ENCODE measurements at places on chromosomes 6 and 20.

- no peak for DNase-seq
These were observed 8.1 kb downstream of the ANKS1A start for GRCh38 chr6:34897130-34897529.

DNA sequence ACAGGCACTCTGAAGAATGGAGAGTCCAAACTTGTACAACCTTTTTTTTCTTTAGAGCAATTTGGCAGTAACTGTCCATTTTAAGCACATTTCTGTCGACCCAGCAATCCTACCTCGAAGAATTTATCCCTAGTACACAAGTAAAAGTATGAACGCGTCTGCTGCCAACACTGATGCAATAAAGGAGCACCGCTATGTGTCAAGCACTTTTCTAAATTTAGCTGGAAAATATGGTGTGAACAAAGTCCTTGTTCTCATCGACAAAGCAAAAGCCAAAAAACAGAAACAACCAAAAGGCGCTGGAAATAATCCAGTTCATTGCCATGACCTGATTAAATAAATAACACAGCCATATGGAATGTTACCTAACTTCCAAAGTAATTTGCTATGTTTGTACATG is 1.1 kb downstream of the DPM1 start:
- DNase-seq, result peak; percentile 41

DNA sequence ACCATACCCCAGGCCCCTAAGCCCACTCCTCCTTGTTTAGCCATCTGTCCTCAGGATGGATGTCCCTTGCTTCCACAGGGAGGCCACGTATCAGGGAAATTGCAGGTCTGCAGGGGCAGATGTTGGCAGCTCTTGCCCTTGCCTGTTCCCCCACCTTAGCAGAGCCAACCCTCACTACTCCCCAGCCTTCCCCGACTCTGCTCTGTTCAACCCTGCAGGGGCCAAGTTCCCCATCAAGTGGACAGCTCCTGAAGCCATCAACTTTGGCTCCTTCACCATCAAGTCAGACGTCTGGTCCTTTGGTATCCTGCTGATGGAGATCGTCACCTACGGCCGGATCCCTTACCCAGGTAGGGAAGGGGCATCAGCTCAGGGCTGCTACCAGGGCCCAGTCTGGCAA is 10.7 kb upstream of the TM9SF4 start:
- no peak for DNase-seq

GRCh38 chr6:47168180-47168579 is 126.0 kb upstream of the ADGRF1 start:
- DNase-seq, result peak; percentile 99

DNA sequence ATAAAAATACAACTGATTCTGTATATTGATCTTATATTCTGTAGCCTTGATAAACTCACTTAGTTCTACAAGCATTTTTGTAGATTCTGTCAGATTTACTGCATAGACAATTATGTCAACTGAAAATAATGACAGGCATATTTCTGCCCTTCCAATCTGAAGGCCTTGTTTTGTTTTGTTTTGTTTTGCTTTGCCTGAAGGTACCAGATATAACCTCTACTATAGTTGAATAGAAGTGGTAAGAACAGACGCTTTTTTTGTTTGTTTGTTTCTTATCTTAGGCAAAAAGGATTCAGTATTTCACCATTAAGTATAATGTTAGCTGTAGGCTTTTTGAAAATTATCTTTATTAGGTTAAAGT is 64.6 kb upstream of the RSPO3 start:
- DNase-seq, result no peak

DNA sequence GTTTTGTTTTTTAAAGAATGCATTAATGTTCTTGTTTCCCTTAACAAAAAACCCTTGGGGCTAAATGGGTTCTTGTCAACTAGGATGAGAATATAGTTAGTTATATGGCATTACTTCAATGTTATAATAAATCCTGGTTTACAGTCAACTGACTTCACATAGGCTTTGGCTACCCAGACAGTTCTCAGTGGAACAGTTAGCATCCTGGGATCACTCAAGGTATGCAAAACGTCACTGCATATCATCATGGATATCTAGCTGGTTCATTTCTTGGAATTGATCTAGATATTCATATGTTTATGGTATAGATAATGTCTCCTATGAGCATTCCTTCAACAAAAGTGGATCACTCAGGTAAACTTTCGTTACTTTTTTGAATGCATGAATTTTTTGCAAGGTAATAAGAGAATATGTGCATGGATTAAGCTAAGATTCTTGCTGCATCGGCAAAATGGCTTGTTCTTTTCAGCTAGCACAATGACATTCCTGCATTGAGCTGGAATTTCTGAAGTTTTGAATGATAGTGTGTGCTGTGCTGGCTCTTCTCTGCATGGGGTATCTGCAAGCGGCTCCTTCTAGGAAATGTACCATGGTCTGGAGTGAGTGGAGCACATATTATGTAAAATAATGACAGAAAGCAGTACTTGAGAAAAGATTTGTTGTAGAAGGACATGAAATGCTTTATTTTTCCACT is 138.9 kb downstream of the ADGRG6 start:
- no peak for DNase-seq

DNA sequence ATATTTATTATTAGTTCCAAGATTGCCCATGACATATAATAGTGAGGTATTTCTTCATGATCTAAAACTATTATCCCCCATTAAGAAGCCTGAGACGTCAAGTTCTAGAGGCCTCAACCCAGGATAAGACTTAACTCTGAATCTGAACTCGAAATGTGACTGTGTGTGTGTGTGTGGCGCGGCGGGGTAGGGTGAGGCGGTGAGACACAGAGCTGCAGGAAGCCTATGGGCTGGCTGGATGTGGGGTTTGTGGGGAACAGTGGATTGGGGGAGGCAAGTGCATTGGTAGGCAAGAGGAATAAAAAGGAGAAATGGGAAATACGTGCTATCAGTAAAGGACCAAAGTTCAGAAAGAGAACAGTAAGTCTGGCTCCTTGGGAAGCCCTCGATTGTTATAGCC is 66.5 kb upstream of the RNF146 start:
- no peak for DNase-seq

DNA sequence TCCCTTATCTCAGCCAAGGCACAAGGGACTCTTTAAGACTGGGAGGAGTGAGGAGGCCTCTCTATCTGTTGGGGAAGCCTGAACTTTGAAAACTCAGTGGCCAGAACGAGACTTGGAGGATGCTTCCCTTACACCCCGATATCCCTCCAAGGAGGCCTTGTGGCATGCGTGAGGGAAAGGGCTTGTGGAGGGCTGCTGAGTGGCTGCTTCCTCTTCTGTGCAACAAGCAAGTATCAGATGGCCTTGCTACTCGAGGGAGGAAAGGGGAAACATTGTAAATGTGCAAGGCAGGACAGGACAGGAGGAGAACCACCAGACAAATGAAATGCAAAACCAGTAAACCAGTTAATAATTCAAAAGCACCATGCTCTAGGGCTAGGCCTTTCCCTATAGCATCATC is 306.5 kb upstream of the MAP3K7 start:
- no peak for DNase-seq

DNA sequence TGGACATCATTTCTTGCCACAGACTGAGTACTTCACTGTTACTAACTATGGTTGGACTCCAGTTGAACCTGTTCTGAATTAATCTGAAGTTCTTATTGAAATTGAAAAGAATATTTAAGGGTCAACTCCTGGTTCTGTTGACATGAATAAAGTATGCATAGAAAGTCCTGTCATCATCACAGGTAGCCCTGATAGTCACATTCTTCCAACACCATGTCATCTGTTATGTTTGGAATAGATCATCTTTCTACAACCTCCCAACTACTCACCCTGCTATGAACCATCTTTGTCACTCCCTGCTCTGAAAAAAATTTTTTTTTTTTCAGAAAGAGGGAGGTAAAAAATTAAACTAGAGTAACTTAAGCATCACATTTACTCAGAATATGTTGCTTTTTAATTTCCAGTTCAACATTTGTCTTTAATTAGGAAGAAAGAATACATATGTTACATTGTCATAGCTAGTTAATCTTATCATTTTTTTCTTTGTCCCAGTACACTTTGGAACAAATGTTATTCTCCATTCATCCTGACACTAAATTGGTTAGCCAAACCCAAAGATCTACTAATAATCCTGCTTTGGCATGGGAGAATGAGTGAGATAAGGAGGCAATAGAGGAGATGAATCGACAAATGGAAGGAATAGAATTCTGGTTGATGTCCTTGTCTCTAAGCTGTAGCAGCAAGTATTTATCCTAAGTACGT is 775.1 kb upstream of the NRSN1 start:
- no peak for DNase-seq

GRCh38 chr20:26243731-26244130 is 547.1 kb upstream of the ZNF337 start:
- DNase-seq, result no peak

GRCh38 chr6:22045261-22045912 is 251.4 kb downstream of the PRL start:
- no peak for DNase-seq

DNA sequence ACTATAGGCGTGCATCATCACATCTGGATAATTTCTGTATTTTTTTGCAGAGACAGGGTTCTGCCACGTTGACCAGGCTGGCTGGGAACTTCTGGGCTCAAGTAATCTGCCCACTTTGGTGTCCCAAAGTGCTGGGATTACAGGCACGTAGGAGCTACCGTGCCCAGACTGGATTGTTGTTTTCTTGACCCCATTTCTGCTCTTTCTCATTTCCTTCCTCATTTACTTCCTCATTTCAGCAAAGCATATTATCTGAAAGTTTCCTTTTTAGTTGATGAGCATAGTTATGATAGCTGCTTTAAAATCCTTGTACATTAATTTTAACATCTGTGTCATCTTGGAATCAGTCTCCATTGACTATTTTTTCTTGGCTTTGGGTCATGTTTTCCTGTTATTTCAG is 301.0 kb upstream of the RUNX2 start:
- DNase-seq, result no peak

DNA sequence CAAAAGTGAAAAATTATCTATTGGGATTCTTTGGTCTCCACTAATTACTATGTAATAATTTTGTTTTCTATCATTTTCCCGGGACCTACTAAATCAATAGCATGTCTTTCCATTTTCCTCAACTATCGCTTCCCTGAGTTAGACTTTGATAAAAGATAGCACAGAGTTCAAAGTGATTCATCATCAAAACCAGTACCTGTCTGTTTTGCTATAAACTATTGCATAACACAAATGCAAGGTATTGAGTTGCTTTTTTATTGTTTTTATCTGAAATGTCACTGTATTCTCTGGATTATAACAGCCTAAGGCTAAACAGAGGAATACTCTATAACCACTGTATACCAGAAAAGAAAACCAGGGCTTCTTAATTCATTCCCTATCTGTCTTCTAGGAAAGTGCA is 19.7 kb downstream of the FRK start:
- DNase-seq, result no peak

Data from amniotic epithelial cell (primary cell).